CD4-positive, alpha-beta T cell (primary cell): ENCODE measurements at places on chromosomes 5 and 9.

DNA sequence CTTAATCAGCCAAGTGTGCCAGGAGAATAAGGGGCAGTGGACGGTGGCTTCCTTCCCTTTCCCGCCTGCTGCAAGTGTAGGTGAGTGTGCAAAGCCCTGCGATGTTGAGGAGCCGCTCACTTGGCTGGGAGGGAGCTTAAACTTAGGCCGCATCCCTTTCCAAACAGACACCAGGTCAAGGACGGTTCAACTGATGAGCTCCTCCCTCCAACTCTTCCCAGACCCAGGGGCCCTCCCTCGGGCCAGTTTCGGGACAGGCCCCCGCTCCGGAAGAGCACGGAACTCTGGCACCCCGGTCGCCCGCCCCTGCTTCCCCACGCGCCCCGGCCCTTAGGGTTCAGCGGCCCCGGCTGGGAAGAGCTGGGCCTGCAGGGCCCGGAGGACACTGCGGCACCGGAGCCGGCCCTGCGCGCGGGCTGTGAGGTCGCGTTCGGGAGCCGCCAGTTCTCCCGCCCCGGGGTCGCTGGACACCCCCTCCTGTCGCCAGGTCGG lies 481 bp downstream of the MRPL36 start:
- no peak for DNase-seq

DNA sequence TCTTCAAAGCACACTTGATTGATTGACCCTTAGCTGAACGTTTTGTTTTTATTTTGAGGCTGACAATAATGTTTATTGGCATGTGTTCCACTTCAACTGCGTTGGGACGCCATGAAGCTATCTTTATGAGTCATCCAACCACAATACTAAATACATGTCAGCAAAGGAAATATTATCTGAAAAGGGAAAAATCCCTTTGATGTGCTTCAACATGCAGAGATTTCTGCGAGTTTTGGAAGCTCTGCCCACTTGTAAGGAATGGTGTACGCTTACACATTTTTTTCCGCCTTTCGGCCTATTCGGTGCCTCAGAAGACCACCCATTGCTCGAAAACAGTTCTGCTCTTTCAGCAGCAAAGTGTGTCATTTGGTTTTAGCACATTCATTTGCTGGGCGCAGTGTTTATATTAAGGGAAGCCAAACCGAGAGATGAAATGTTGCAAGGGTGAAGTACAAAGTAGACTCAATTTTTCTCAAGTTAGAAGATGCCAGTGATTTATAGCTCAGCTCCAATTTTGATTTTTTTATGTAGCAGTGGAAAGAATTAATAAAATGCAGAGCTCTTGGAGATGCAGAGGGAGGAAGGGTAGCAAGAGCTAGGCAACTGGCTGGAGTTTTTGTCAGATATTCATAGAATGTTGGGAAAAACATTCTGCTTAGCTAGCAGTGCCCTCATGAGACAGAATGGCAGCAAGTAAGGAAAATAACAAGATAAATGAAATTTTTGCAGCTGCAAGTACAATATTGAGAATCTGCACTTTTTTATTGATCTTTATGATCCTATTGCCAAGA lies 68.9 kb downstream of the PRDM6 start:
- no peak for DNase-seq

DNA sequence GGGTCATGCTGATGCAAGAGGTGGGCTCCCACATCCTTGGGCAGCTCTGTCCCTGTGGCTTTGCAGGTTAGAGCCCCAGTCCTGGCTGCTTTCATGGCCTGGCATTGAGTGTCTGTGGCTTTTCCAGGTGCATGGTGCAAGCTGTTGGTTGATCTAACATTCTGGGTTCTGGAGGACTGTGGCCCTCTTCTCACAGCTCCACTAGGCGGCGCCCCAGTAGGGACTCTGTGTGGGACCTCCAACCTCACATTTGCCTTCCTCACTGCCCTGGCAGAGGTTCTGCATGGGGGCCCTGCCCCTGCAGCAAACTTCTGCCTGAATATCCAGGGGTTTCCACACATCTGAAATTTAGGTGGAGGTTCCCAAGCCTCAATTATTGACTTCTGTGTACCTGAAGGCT lies 150.1 kb downstream of the NNT start:
- DNase-seq = no peak

GRCh38 chr9:120712539-120713031 lies 1.7 kb downstream of the MEGF9 start:
- no peak for DNase-seq

- DNase-seq = no peak
Observed at GRCh38 chr9:99555792-99556191, 265.9 kb upstream of the NR4A3 start.
